T-helper 17 cell (primary cell): ENCODE measurements at places on chromosomes 11 and 22.

GRCh38 chr11:122516686-122517085 lies 138.8 kb upstream of the UBASH3B start:
- no peak for DNase-seq

DNA sequence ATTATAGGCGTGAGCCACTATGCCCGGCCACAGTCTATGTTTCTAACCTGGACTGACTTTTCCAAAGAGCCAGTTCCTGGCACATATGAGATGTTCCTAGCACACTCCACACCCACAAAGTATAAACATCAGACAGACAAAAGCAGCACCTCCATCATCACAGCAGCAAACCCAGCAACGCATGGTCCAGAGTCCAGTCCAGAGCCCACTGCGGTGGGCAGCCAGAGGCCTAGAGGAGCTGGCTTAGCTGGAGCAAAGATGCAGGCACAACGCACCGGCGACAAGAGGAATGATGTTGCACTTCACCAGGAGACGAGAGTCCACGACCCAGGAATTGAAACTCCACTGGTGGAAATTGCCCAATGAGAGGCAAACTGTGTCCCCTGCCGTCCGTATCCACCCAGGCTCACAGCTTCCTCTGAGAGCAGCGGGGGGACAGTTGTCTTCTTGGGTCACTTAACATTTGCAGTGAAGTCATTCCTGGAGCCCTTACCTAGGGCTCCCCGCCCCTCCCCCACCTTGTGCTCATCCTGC lies 36.6 kb downstream of the RPS6KA4 start:
- DNase-seq = no peak

DNA sequence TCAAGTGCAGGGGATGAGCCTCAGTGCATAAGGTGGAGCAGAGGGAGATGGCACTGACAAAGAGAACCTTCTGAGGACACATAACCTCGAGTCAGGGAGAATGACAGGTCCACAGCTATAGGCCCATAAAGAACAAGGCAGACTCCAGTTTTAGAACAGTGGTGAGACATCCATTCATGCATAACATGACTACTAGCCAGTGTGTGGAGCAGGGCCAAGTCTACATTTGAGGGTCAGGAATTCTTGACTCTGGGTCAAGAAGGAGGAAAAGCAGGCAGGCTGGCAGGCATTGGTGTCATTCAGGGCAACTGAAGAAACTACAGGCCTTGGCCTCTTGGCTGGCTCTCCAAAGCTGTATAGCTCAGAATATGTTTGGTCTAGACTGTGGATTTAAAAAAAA lies 54.9 kb downstream of the MTNR1B start:
- no peak for DNase-seq

DNA sequence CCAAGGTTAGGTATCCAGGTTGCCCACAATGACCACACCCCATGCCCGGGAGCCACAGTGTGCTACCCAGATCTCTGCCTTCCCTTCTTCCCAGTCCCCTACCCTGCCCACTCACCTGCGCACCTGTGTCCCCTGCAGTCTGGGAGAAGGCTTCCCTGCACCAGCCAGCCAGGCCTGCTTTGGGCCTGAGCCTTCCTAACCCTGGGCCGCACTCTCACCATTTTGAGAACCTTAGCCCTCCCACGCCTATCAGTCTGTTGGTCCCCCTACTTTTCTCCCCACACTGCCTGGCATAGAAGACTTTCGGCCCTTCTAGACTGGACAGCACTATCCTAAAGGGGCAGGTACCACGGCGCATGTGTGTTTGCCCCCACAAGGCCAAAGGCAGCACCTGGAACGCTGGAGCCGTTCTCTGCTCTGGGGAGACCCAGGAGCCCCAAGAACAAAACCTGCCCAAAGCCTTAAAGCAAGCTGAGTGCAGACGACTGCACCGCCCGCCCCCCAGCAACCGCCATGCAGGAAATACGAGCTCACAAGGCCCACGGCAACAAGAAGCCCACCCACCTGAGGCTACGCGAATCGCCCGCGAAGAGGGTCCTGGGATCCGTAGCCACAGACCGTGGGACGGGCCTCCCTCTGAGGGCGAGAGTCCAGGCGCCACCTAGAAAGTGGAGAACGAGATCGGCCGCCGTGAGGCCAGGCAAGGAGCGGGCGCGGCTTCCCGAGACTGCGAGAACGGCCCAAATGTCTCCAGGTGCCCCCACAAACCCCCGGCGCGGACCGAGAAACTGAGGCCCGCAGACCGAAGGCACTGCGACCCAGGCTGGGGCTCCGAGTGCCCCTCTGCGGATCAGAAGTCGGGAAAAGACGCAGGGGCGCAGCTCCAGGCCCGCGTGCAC lies 546 bp downstream of the GNB1L start:
- no peak for DNase-seq

DNA sequence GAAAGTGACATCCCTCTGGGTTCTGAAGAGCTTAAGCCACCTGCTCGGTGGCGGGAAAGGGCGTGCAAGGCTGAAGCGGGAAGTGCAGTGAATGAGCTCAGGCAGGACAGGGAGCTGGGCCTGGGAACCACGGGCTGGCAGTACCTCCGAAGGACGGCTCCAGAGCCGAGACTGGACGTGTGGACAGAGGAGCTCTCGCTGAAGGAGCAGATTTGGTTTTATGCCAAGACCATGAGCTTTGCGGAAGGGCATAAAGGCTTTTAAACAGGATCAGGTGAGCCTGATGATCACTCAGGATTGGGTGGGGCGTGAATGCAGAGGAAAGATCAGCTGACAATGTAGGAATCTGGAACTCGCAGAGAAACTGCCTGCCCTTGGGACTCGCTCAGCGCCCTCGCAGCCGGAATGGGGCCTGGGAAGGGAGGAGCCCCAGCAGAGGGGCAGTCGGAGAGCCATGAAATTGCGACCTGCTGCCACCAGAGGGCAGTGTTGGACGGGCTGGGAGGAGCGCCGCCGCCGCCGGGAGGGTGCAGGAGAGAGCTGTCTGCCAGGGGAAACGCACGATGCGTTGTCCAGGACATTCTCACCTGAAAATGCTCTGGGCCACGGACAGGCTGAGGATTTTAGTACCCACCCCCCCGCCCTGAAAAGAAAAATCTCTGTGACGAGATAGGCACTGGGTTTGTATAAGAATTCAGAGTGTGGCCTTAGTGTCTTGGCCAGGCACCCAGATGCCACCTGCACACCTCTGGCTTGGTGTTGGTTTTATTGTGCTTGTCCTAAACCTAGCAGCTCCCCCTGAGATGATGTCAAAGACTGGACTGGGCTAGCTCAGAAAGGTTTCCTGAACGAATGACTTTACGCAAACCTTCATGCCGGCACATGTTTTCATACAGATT lies 324.4 kb downstream of the NTM start:
- DNase-seq = peak; percentile 31

DNA sequence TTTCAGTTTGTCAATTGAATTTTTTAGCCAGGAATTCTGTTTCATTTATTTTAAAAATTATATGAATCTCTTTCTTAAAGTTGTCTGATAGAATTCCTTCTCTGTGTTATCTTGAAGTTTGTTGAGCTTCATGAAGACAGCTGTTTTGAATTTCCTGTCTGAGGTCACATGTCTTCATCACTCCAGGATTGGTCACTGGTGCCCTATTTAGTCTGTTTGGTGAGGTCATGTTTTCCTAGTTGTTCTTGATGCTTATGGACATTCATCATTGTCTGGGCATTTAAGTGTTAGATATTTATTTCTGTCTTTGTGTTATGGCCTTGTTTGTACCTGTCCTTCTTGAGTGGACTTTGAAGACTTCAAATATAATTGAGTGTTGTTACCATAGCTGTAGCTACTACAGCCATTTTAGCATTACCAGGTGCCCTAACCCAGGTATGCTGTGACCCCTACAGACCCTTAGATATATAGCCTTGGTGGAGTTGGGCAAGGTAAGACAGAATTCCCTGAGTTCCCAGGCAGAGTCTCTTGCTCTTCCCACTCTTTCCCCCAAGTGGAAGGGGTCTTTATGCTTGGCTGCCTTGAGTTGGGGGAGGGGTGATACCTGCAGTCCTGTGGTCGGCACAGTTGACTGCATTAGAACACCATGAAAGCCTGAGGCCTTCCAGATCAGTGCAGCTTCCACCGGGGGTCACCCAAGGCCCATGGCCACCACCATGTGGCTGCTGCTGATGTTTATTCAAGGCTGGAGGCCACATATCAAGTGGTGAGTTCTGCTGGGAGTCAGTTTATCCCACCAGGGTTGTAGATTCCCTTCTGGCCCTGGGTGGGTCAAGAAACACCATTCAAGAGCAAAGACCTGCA lies 229.6 kb downstream of the DYNC2H1 start:
- no peak for DNase-seq

DNA sequence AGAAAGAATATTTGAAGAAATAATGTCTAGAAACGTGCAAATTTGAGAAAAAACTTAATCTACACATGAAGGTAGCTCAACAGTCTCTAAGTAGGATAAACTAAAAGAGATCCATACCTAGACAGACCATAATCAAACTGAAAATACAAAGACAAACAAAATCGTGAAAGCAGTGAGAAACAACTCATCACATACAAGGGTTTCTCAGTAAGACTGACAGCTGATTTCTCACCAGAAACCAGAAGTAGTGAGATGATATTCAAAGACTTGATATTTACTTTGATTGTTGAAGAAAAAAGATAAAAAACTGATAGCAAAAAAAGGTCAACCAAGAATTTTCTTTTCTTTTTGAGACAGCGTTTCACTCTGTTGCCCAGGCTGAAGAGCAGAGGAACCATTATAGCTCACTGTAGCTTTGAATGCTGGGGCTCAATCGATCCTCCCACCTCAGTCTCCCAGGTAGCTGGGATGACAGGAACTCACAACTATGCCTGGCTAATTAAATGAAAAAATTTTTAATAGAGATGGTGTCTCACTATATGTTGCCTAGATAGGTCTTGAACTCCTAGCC lies 17.4 kb downstream of the NPAT start:
- no peak for DNase-seq

GRCh38 chr11:122339436-122340060 lies 223.5 kb upstream of the BLID start:
- DNase-seq = no peak

- no peak for DNase-seq
These were observed 35.2 kb downstream of the PPP2R1B start for GRCh38 chr11:111730871-111731591.
